Mesendoderm (in vitro differentiated cells): ENCODE measurements at places on chromosomes 16 and 17.
A peak's percentile ranks its signal among the peaks of the same experiment; 100 is the strongest.

- peak; percentile 84 for DNase-seq
Measured at GRCh38 chr16:21083729-21084268, 66.8 kb downstream of the DNAH3 start.

- DNase-seq: no peak
Measured at GRCh38 chr17:78276098-78276887, 44.9 kb downstream of the TMEM235 start.

- DNase-seq: no peak
Measured at GRCh38 chr16:19864566-19864965, 20.1 kb downstream of the GPRC5B start.

DNA sequence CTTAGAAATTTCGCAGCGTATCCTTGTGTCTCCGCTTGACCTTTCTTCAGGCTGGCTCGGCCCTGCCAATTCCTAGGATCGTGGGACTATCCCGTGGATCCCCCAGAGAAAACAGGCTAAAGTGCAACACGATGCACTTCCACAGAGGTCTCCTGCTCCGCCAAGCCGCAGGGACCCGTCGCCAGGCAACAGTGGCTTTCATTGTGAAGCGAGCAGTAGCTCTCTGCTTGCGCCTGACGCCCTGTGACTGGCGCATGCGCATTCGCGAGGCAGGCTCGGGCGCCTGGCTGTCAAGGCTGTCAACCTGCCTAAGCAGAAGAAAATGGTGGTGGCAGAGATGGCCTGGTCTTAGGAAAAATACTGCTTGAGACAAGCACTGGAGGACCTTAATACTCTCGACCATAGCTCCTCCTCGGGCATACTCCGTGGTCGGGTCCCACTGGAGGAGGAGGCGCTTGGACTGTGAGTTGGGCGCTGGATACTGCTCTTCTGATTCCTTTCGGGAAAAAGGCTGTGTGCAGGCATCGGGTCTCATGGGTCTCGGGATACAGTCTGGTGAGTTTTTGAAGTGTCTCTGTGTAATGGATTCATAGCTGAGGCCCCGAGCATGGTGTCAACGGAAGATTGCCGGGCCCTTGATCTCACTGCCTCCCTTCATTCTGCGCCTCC lies 2336.1 kb downstream of the TP53TG3F start:
- DNase-seq: no peak

- DNase-seq: peak; percentile 93
Measured at GRCh38 chr17:37373530-37374159, 2.1 kb upstream of the C17orf78 start.

DNA sequence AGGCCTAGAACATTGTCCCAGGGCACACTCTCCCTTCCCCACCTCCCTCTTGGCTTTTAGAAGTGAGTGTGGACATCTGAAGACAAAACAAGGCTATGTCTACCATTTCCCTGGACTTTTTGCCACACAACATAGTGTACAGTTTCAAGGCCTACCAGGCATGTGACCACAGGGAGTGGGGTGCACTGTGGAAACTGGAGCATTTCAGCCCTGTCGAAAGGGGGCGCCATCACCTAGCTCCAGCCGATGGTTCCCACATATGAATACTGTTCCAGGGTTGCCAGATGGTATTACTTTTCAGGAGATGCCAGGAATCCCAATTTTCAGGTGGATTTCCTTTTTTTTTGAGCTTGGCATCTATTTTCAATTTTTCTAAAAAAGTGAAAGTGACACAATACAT lies 140.7 kb downstream of the KATNIP start:
- peak; percentile 37 for DNase-seq

- no peak for DNase-seq
Measured at GRCh38 chr17:62882284-62882683, 74.2 kb upstream of the MARCHF10 start.

GRCh38 chr17:17350491-17351355 lies 47.5 kb downstream of the NT5M start:
- peak; percentile 72 for DNase-seq

DNA sequence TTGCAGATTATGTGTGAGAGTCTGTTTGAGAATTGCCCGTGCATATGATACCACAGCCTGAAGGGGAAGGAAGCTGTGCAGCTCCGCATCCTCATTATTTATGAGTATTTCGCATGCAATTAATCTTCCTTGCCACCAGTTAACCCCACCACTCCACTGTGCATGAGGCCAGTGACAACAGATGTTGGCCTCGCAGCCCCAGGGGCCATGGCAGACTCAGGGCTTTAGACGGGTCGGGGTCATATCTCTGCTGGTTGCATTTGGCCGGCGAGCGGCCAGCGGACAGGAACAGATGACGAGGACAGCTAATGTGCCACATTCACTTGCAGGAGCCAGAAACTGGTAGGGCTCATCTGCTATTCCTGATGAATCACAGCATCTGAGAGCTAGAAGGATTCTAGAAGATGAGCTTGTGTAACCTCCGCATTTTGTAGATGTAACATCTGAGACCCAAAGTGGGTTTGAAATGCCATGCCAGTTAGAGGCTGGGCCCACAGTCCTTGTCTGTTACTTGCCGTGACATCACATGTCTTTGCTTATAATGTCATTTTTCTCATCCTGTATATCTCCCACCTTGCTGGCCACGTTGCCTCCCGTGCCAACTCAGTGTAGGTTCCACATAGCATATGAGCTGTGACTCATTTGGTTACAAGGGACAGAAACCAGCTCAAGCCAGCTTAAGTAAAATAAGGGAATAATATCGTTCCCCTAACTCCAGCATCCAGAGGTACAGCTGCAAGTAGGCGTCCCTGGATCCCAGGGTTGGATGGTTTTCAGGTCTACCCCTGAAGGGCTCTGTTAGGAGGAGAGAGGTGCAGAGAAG lies 137.2 kb downstream of the SNX29 start:
- DNase-seq: no peak
